OCI-M1 (cell line): ENCODE measurements at places on chromosomes 3 and 15.

DNA sequence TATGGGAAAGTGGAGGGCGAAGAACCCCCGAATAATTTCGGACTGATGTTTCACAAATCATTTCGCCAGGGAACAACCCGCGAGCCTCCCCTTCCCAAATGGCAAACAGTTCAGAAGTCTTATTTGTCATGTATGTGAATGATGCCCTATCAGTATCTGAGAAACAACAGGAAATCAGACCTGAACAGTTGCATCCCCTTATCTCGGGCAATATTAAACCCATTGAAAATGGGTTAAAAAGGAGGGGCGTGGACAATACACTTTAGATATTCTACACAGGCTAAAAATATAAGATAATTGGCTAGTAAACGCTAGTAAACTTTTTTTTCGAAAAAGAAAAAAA, 1003.3 kb upstream of the NR2F2 start:
- no peak for DNase-seq

- peak; percentile 19 for DNase-seq
Observed at GRCh38 chr3:76199382-76199781, 414.0 kb upstream of the ZNF717 start.

- DNase-seq: no peak
Observed at GRCh38 chr15:62392376-62392775, 227.3 kb upstream of the C2CD4B start.

- DNase-seq: no peak
Observed at GRCh38 chr3:60594025-60594424, 657.2 kb downstream of the FHIT start.

- DNase-seq: no peak
Observed at GRCh38 chr3:101689286-101689685, 2.8 kb upstream of the RPL24 start.
